ENCODE measurements at places on chromosomes 2 and 18. TPM values are rescaled to one million over a fixed set of nuclear protein-coding genes. Genes with fewer than 3 reads are reported as not detected.
A peak's percentile ranks its signal among the peaks of the same experiment; 100 is the strongest.

- no peak for DNase-seq
- no peak overlapping the region for H3K27ac ChIP-seq
- H3K4me1 ChIP-seq = no peaks in the 10 kb centered on the region
These were observed 1245.6 kb upstream of the CELF4 start for GRCh38 chr18:38811209-38811608.

GRCh38 chr18:48163738-48164115 is 233.3 kb upstream of the SMAD2 start:
- DNase-seq = no peak
- no peaks in the 10 kb centered on the region for H3K36me3 ChIP-seq
- H3K4me3 ChIP-seq = no peak overlapping the region
- peaks cover 24% of the 10 kb centered on the region for H3K4me1 ChIP-seq
- H3K27me3 ChIP-seq = no peaks in the 10 kb centered on the region
- H3K27ac ChIP-seq = no peak overlapping the region

GRCh38 chr2:310994-311393 is 23.1 kb upstream of the ALKAL2 start:
- no peaks in the 10 kb centered on the region for H3K36me3 ChIP-seq
- no peak overlapping the region for H3K4me3 ChIP-seq
- H3K27ac ChIP-seq = no peak overlapping the region
- no peaks in the 10 kb centered on the region for H3K4me1 ChIP-seq
- H3K27me3 ChIP-seq = no peaks in the 10 kb centered on the region

DNA sequence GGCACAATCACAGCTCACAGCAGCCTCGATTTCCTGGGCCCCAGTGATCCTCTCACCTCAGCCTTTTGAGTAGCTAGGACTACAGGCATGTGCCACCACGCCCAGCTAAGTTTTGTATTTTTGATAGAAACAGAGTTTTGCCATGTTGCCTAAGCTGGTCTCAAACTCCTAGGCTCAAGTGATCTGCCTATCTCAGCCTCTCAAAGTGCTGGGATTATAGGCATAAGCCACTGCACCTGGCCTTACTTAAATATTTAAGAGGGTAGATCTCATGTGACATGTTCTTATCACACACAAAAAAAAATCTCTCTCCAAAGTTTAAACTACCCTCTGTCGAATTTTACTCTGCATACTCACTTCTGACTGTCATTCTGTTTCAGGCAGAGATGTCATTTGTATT is 75.4 kb upstream of the CHRNA1 start:
- H3K27me3 ChIP-seq = no peaks in the 10 kb centered on the region
- no peak overlapping the region for H3K27ac ChIP-seq
- no peaks in the 10 kb centered on the region for H3K36me3 ChIP-seq
- no peak overlapping the region for H3K4me3 ChIP-seq
- no peak for DNase-seq
- no peaks in the 10 kb centered on the region for H3K4me1 ChIP-seq

DNA sequence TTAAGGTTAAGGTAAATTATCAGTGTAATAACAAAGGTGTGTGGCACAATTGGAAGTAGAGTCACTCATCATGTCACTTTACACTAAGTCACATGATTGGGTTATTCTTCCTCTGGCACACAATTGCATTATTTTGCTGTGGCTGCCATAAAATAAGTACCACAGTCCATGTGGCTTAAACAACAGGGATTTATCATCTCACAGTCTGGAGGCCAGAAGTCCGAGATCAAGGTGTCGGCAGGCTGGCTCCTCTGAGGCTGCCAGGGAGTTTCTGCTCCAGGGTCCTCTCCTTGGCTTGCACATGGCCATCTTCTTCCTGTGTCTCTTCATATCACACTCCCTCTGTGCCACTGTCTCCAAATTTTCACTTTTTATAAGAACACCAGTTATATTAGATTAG is 421.2 kb downstream of the CMPK2 start:
- no peaks in the 10 kb centered on the region for H3K36me3 ChIP-seq
- DNase-seq = no peak
- no peaks in the 10 kb centered on the region for H3K4me1 ChIP-seq
- H3K4me3 ChIP-seq = no peak overlapping the region
- H3K27me3 ChIP-seq = peaks cover 4% of the 10 kb centered on the region
- no peak overlapping the region for H3K27ac ChIP-seq

DNA sequence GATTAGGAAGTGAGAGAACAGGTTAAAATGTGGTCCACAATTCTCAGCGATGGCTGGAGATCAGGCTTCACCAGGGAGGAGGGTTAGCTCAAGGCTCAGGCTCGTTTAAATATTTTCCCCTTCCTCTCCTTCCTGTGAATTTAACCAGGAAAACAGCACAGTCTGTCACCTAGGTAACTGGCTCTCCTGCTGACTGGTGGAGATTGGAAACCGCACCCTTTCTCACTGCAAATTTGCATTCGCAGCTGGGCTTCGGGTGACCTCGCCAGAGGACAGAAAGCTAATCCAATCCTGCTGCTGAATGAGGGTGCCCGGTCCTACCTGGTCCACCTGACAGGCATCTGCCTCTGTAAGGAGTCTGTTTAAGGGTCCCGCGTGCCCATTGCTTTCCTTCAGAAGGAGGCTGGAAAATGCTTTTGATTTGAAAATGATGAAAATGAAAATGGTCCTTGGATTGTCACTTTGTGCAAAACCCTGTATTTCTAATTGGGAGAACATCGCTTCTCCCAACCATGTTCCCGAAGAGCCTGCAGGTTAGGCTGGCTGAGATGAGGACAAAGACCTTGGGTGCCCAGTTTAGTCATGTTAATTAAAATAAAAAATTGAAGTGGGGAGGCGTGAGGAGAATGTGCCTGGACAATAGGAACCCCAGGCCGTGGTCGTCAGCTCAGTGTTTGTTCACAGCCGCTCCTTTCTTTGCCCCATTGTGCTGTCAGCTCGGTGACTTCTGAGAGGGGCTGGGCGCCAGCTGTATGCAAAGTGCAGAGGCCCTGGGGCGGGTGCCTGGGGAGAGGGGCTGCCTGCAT is 43.4 kb upstream of the MTCL1 start:
- DNase-seq = no peak
- no peaks in the 10 kb centered on the region for H3K27me3 ChIP-seq
- no peak overlapping the region for H3K27ac ChIP-seq
- no peak overlapping the region for H3K4me3 ChIP-seq
- peaks cover 3% of the 10 kb centered on the region for H3K4me1 ChIP-seq

DNA sequence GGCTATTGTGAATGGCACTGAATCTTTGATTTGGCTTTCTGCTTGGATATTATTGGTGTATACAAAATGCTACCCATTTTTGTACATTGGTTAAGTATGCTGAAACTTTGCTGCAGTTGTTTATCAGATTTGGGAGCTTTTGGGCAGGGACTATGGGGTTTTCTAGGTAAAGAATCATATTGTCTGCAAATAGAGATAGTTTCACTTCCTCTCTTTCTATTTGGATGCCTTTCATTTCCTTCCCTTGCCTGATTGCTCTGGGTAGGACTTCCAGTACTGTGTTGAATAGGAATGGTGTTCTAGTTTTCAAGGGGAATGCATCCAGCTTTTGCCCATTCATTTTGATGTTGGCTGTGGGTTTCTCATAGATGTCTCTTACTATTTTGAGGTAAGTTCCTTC is 489.1 kb upstream of the LRATD1 start:
- no peaks in the 10 kb centered on the region for H3K27me3 ChIP-seq
- no peaks in the 10 kb centered on the region for H3K4me1 ChIP-seq
- H3K27ac ChIP-seq = no peak overlapping the region
- DNase-seq = no peak

DNA sequence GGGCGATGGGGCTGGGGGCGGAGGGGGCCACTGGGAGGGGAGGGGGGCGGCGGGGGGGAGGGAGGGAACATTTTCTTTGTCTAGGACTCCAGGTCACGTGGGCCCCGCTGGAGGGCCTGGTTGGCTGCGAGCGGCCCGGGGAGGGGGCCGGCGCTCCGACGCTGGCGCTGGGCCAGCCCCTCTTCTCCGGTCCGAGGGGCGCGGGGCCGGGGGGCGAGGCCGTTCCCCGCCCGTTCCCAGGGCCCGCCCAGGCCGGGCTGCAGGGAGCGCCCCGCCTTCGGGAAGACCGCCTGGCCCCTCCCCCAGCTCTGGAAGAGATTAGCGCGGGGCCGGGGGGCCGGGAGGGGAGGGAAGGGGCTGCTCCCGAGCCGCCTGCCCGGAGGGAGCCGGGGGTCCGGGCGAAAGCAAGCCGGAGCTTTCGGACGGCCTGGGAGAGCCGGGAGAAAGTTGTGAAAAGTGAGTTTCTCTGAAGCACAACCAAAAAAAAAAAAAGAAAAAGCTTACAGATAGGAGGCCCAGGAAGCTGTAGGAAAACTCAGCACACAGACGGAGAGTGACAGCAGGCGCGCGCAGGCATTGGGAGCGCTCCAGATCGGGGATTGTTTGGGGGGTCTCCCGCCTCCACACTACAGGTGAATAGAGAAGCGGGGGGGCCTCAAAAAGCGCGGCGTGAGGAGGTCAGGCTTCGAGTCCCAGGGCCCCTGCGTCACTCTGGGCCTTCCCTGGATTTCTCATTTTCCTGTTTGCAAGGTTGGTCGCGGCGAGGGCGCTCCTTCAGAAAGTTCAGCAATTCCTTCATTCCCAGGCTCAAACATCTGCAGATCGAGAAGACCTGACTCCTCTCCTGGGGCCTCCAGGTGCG is 84.1 kb upstream of the POMC start:
- H3K4me1 ChIP-seq = peaks cover 36% of the 10 kb centered on the region
- DNase-seq = peak; percentile 80
- peak overlapping the region; percentile 80 for H3K4me3 ChIP-seq

- no peak for DNase-seq
- H3K27me3 ChIP-seq = peaks cover 10% of the 10 kb centered on the region
- peaks cover 4% of the 10 kb centered on the region for H3K4me1 ChIP-seq
- no peak overlapping the region for H3K4me3 ChIP-seq
- no peak overlapping the region for H3K27ac ChIP-seq
These were observed 159.2 kb upstream of the HS6ST1 start for GRCh38 chr2:128477891-128478290.

DNA sequence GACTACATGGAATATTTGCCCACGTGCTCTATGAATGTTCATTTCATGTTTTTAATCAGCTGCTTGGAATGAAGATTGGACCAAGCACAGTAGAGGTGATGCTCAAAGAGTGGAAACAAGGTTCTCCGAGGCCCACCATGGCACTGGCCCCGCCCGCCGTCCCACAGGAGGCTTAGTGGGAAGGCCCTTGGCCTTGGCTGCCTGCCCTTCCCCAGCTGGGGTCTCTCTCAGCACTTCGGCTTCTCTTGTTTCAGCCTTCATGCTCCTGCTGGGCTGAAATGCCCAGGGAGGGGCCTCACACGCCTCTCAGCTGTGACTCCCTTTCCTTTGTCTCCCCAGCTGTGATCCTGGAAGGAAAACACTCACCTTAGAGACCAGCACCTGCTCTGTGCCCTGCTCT is 833.2 kb downstream of the GALR1 start:
- no peaks in the 10 kb centered on the region for H3K36me3 ChIP-seq
- no peak overlapping the region for H3K27ac ChIP-seq
- no peaks in the 10 kb centered on the region for H3K4me1 ChIP-seq
- H3K4me3 ChIP-seq = no peak overlapping the region
- H3K27me3 ChIP-seq = no peaks in the 10 kb centered on the region
- DNase-seq = no peak

- no peaks in the 10 kb centered on the region for H3K27me3 ChIP-seq
- no peaks in the 10 kb centered on the region for H3K36me3 ChIP-seq
- H3K4me3 ChIP-seq = no peak overlapping the region
- no peaks in the 10 kb centered on the region for H3K4me1 ChIP-seq
- no peak for DNase-seq
These were observed 751.2 kb downstream of the SATB2 start for GRCh38 chr2:198706476-198707082.

DNA sequence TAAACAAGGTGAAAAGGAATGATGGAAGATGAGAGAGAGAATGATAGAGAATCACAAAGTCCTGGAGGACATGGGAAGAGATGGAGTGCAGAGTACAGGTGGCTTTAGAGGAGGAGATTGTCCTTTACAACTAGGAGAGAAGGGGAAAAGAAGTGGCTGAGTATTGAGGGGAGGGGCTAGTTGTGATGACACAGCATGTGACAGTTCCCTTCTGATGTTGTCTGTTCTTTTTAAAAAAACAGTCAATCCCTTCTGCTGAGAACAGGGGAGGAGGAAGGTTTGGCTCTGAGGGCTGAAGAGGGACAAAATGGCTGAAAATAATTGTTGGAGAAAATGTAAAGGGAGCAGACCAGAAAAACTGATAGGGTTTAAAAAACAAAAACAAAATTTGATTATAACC is 44.0 kb downstream of the STEAP3 start:
- no peak overlapping the region for H3K4me3 ChIP-seq
- H3K27ac ChIP-seq = no peak overlapping the region
- H3K4me1 ChIP-seq = no peaks in the 10 kb centered on the region
- H3K36me3 ChIP-seq = no peaks in the 10 kb centered on the region
- no peak for DNase-seq

DNA sequence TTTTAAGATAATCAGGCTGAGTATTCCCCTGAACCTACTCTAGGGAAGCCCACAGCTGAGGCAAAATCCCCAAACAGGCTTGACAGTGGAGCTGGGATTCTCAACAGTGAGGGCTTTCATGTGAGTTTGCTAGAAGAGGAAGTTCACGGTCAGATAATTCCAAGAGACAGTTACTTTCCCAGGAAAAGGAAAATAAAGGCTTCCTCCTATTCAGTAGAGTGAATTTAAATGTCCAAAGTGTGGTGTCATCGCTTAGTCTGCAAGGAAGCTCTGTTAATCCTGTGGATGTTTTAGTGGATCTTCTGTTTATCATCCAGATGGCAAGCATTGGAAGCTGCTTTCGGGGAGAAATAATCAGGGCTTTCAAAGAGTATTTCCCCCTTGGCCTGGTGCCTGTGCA is 119.8 kb downstream of the RPIA start:
- no peaks in the 10 kb centered on the region for H3K4me1 ChIP-seq
- no peaks in the 10 kb centered on the region for H3K27me3 ChIP-seq
- no peaks in the 10 kb centered on the region for H3K36me3 ChIP-seq
- no peak for DNase-seq
- H3K4me3 ChIP-seq = no peak overlapping the region

DNA sequence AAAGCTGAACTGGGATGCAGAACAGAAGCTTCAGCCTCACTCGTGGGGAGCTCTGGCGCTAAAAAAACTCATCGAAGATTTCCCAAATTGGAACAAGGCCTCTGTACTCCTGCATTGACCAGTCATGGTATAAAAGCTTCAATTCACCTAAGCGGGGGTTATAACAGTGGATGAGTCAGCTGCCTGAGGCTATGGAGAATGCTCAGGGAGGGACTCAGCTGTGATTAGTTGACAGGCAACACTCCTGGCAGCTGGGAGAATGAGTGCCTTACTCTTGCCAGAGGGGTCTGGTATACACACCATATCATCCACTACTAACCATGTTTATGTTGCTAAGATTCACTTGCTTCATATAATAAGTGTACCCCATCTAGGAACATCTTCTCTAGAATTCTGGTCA is 350.6 kb upstream of the VRK2 start:
- no peaks in the 10 kb centered on the region for H3K27me3 ChIP-seq
- no peaks in the 10 kb centered on the region for H3K36me3 ChIP-seq
- H3K4me1 ChIP-seq = no peaks in the 10 kb centered on the region
- no peak for DNase-seq
- no peak overlapping the region for H3K4me3 ChIP-seq

RESP18 gene
- not detected for total RNA-seq

MARCO gene
- total RNA-seq = not detected

RBM44 gene
- total RNA-seq = 2.8 TPM

MROH2A gene
- not detected for total RNA-seq

CHST9 gene
- total RNA-seq = not detected

CCDC74B gene
- total RNA-seq = 0.56 TPM

FRZB gene
- not detected for total RNA-seq

GPR45 gene
- not detected for total RNA-seq

IL1RN gene
- 0.31 TPM for total RNA-seq

Data from CD4-positive, alpha-beta T cell (primary cell).